ENCODE measurements at places on chromosomes 6 and 20. TPM values are rescaled to one million over a fixed set of nuclear protein-coding genes. Genes with fewer than 3 reads are reported as not detected.

ZNF292 gene
- total RNA-seq: 18.9 TPM

ANKRD66 gene
- not detected for total RNA-seq

MED23 gene
- total RNA-seq: 23.0 TPM

HMGN3 gene
- total RNA-seq: 41.1 TPM
